ENCODE measurements at places on chromosomes 12 and 14.

- no peak for DNase-seq
Observed at GRCh38 chr14:54465654-54466053, 23.1 kb downstream of the GMFB start.

DNA sequence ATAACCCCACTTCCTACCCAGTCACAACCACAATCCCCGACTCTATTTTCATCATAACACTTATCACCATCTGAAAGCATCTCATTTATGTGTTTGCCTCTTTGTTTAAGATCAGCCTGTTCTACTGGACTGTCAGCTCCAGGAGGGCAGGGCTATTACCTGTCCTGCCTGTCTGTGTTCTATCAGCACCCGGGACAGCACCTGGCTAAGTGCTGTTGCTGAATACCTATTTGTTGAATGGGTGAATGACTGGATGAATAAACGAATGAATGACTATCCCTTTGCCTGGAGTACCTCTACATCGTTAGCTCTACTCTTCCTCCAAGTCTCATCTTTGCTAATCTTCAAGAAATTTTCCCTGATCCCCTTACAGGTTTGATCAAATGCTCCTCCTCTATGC, 69.0 kb downstream of the WSCD2 start:
- DNase-seq = no peak

- DNase-seq = no peak
Observed at GRCh38 chr14:75426332-75427125, 1.3 kb upstream of the JDP2 start.

DNA sequence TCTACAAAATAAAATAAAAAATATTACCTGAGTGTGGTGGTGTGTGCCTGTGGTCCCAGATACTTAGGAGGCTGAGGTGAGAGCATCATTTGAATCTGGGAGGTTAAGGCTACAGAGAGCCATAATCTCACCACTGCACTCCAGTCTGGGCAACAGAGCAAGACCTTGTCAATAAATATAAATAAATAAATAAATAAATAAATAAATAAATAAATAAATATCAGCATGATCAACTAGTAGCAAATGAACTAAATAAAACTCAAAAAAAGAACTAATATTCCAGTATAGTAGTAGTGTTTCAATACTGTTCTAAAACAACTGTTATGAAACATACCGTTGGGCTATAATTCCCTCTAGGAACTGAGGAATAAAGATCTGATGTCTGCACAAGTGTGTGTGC, 74.4 kb downstream of the C12orf42 start:
- DNase-seq = no peak

DNA sequence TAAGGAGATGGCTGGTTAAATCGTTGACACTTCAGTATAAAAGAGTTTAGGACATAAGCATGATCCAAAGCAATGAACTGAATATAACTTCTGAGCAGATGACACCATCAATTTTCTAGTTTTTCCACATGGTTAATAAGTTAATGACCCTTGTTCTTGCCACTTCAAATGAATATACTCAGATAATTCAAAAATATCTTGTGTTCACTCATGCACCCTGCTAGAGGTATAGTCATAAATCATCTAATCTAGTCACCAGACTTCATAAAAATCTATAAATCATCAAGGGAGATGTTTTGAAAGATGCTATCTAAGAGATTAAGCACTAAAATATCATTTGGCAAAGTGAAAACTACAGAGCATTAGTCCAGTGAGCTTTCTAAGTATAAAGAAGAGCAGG, 131.9 kb downstream of the MDGA2 start:
- no peak for DNase-seq

DNA sequence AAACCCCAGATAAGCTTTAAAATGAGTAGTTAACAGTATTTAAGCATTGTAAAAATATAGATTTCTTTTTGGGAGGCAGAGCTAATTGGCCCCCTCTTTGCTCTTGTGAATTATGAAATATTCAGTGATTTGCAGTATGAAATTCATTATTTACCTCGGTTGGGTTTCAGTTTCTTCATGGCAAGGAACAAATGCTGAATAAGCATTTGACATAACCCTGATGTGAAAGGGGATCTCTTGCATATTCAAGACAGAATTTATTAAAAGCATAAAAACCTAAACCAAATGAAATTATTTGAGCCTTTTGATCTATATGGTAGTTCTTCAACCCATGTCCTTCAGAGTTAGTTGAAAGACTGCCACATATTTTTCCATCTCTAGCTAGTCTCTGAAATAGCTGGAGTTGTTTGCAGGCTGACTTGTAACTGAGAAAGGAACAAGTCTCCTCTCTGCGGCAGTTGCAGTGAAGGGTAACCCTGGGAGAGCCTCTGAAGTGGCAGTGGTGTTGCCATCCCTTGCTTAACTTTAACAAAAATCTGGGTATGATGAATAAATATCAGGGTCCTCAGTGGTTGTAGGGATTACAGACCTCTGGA, 690 bp downstream of the AKAP6 start:
- no peak for DNase-seq

GRCh38 chr14:54182419-54183045, 214.3 kb upstream of the CDKN3 start:
- DNase-seq = no peak

DNA sequence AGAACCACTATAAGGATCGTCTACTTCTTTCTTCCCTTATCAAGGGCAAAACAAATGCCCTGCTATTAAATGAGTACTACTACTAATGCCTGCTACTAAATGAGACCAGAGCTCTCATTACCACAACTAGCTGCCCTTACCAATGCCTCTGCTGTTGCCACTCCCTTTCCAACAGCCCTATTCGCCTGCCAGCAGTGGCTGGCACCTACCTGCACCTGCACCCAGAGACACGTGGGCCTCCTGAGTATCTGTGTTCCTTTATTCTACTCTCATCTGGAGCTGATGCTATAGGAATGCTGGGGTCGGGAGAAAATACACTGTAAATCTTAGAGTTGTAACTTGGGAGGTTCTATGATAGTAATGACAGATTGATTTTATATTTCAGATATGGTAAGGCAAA, 174.7 kb downstream of the SLC2A13 start:
- no peak for DNase-seq

DNA sequence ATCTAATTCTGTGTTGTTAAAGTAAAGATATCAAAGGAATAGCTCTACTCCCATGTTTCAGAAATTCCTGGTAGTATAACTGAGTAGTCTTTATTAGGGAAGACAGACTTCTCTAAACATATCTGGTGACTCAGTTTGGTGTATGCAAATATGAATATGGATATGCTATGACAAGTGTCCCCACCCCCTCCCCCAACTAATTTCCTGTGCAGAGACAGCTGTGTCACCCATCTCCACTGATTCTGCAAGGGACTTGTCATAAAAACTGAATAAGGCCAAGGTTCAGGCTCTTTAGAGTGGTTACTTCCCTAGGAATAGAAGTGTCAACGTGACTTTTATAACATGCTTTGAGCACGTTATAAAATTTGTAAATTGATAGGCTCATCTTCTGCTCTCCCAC, 429.1 kb downstream of the DAD1 start:
- DNase-seq = no peak

DNA sequence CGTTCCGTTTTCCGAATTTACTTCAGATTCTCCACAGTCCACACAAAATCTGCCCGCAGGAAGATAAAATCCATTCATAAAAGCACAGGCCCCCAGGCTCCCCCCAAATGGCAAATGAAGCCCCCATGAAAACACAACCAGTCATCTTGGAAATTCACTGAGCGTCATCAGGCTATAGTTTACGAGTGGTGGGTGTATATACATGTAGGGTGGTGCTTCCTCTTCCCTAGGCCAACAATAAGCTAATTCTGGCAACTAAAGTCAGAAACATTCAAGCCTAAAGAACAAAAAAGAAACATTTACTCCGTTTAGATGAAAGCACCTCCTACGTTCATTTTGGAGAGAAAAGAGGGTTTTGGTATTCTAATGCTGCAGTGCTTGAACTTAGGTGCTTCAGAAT, 5.8 kb downstream of the GPR68 start:
- DNase-seq = no peak

DNA sequence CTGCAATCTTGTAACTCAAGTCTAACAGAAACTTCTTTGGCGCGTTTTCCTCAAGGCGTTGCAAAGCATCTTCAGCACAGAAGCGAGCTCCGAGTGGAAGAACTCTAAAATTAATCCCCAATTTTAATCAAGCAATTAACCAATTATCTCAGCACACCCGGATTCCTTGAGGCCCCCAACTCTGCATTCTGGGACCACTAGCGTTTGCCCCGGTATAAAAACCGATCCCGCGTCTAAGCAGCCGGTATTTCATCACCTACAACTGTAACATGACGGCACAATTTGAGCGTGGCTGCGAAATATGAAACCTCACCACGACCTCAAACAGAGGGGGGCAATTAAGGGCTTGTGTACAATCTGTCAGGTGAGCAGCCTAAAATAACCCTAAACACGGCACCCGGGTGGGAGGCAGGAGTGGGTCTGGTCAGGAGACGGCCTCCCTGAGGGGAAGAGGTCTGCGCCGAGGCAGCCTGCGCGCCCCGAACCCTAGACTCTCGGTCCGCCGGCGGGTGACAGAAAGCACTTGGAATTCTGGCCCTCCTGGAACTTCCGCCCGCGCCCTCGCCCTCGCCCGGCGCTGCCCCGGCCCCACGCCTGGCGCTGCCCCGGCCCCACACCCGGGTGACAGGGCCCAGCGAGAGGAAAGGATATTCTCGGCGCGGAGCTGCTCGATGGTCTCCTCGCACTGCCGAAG, 594 bp downstream of the ZCCHC8 start:
- DNase-seq = peak; percentile 8

GRCh38 chr12:3520711-3521110, 29.7 kb downstream of the PRMT8 start:
- no peak for DNase-seq

- no peak for DNase-seq
Observed at GRCh38 chr12:108629151-108629550, 4.5 kb downstream of the SELPLG start.

DNA sequence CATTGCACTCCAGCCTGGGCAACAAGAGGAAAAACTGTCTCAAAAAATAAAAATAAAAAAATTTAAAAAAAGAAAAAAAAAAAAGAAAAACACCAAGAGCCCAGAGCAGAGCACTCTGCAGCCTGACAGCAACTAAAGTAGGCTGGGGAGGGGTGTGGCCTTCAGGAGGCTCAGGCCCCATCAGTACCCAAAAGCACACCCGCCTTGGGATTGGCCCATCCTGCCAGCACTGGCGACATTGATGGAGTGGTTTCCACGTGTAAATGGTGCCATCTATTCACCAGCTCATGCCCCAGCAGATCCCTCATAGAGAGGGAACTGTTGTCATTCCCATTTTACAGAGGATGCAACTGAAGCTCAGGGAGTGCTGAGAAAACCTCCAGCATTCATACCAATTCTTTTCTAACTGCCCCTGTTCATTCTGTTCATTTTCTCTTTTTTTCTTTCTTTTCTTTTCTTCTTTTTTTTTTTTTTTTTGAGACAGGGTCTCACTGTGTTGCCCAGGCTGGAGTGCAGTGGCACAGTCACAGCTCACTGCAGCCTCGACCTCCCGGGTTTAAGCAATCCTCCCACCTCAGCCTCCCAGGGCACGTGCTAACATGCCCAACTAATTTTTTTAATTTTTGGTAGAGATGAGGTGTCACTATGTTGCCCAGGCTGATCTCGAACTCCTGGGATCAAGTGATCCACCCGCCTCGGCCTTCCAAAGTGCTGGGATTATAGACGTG, 89.3 kb downstream of the IRF2BPL start:
- DNase-seq = no peak

DNA sequence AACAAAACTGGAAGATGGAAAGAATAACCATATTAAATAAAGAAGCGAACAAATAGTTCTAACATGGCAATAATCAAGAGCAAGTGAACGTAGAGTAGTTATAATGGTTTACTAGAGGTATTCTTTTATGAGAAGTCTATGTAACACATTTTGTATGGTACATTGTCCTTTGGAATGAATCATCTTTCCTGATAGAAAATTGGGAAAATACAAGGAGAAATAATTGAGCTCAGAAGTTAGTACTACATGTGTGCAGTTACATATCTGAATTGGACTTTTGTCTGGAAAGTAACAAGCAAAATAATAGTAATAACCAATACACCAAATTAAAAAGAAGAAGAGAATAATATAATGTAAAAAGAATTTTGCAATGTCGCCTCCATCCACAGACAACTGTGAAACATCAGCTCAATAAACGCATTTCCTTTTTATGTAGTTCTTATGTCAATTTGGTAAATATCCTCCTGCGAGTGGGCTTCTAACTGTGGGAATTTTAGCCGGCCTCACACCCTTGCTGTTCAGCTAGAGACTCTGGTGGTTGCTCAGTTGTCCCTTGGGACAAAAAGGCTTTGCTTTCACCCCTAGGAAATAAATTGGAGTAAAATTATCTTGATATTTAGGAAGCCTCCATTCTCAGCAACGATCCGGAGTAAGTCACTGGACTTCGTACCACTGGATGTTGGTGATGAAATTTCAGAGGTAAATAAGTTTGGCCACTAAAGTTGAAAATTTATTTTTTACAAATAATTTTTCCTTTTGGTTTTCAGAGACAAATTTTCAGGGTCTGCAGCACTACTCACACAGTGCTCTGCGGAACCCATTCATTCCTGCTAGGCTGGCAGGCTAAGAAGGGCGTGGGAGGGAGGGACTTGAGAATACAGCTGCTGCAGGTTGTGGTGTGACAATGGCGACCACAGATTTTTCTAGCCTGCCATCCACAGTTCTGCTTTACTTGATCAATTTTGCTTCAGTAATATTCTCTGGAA, 1.1 kb upstream of the TUBA1A start:
- no peak for DNase-seq

DNA sequence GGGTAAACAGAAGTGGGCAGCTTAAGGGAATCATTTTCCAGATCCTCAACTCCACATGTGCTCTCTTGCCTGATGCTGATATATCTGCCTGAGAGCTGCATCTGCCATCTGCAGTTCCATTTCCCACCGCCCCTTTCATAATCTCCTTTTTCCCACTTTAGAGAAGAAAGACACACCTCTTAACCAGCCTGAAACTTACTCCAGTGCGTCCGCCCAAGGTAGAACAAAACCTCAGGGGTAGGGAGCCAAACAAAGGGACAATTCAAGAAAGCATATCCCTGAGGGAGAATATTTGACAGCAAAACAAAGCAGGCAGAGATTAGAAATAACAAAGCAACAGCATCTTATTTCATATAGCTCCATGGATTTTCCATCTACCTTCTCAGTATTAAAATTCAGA, 4.3 kb downstream of the MDM1 start:
- no peak for DNase-seq

GRCh38 chr14:102805371-102805891, 28.2 kb downstream of the TRAF3 start:
- no peak for DNase-seq

DNA sequence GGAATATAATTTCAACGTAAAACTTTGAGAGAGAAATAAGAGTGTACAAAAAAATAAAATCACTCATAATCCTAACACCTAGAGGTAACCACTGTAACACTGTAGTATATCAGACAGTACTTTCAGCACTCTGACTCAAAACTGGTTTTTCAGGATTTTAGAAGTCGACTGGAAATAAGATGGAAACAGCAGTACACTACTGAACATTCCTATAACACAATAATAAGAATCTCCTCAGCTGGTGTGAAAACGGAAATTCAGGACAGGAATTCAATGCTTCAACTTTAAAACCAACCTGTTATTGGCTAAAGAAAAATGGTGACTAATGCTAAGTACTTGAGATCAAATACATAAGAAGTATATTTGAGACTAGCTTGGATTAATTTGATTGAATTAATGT, 12.3 kb upstream of the PITPNM2 start:
- no peak for DNase-seq

Measured in stimulated activated CD4-positive, alpha-beta T cell treated with anti-CD3 and anti-CD28 coated beads, Interleukin-2, amount 100 ng/mL, for 4 hours (primary cell).